ENCODE measurements at places on chromosomes 4 and X.

GRCh38 chr4:41594432-41594831 lies 56.5 kb downstream of the LIMCH1 start:
- no peak for DNase-seq

DNA sequence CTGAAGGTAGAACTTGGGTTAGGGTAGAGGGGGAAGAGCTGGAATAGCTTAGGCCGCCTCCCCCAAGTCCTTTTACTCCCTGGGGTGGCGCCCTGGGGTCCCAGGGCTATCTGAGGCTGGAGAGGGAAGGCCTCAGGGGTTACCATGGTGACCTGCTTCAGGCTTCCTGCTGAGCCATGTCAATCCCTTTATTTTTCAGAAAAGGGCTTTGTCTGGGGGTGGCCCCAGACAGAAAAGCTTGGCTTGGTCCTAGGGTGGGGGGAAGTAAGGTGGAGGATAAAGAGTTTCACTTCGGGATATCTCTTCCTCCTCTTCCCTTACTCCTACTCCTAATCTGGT lies 6.3 kb downstream of the EFNB1 start:
- no peak for DNase-seq

DNA sequence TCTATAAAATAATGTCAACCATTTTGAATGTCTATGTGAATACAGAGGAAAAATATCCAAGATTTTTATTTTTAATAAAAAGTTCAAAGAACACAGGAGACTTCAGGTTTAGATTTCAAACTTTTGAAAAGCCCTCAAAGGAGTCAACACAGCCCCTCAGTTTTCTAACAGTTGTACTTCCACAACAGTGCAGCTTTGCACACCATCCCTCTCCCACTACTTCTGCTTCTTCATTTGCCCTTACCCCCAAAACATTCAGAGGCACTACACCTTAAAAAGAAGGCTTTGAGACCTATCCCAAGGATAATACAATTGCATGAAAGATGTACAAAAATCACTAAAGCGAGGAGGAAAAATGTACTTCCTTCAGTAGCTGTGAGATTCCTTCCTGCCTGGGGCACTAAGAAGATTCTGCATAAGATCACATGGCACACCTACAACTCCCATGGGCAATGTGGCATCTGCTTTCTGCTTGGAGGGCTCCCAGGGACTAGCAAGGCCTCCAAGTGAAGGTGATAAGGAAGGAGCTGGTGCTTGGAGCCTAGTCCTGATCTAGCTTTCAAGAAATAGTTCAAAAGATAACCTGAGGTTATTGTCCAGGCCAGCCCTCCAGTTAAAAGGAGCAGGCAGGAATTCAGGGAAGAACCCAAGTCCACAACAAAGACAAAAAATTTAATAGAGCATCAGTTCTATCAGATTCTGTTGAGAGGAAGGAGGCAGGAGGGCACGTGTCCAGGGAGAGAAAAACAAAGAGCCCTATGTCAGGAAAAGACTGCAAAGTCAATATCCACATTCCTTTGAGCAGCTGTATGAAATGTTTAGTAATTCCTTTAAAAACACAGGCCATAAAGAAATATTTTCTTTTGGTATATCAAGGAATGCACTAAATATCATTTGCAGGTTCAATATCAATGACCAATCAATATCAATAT lies 19.1 kb downstream of the ARAP2 start:
- no peak for DNase-seq

DNA sequence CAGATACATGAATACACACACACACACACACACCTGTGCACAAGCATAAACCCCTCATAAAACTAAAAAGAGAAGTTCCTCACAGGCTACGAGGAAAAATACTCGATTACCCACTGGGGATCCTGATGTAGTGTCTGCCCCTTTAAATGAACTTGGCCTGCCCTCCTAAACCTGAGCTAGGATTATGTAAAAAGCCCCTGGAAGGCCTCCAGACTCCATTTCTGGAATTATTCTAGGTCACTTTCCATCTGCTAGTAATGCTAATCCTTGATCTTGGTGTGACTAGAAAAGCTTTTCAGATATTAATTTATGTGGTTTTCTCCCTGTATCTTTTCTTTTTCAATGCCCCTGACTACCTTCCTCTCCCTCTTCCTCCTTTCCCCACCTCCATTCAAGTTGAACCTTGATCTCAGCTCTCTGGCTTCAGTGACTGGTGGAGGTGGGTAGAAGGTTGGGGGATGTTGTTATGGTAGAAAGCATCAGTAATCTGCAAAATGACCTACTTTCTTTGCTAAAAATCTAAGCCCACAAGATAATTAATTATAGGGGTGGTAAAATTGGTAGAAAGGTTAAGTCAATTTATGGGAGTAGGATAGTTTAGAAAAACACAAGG lies 25.5 kb upstream of the ZNF330 start:
- DNase-seq = no peak

DNA sequence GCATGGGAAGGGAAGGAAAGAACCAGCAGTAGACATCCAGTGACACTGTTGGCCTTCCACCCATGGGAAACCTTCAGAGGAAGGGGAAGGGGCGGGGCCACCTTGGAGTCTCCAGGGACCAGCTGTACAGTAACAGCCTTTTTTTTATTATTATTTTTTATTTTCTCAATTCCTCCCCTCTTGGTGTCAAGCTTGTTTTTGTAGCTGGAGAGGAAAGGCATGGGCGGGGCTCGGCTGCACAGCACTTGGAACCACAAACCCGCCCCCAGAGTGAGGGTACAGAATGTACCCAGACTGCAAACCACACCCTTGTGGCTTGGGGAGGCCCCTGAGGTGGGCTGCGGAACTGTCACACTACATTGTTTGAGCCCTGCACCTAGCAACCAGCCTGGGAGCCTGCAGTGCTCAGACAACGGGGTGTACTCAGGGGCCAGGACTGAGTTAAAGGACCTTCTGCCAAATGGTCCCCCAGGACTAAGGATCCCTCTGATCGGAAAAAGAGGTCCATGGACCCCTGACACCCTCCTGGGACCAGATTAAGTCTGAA lies 45.7 kb downstream of the PRPS1 start:
- peak; percentile 82 for DNase-seq

- DNase-seq = no peak
Measured at GRCh38 chr4:10677796-10678497, 6.6 kb downstream of the CLNK start.

GRCh38 chr4:60962286-60962685 lies 237.8 kb upstream of the ADGRL3 start:
- no peak for DNase-seq

All from stimulated activated CD4-positive, alpha-beta T cell treated with anti-CD3 and anti-CD28 coated beads, TNF-alpha, amount 100 ng/mL, for 24 hours (primary cell).